Esophagus muscularis mucosa (tissue), 4 donors: ENCODE measurements at places on chromosomes 4 and X. TPM values are rescaled to one million over a fixed set of nuclear protein-coding genes. Genes with fewer than 3 reads are reported as not detected.

- H3K4me3 ChIP-seq, result no peak overlapping the region
- no peaks in the 10 kb centered on the region for H3K27me3 ChIP-seq
- peak overlapping the region; percentile 93 for H3K27ac ChIP-seq
Measured at GRCh38 chr4:8439168-8439567, 1.4 kb downstream of the ACOX3 start.

GRCh38 chrX:21276736-21277433 lies 97.3 kb upstream of the CNKSR2 start:
- no peak overlapping the region for H3K4me3 ChIP-seq
- no peak for DNase-seq
- H3K36me3 ChIP-seq, result no peaks in the 10 kb centered on the region
- no peaks in the 10 kb centered on the region for H3K4me1 ChIP-seq
- no peaks in the 10 kb centered on the region for H3K27me3 ChIP-seq
- H3K27ac ChIP-seq, result no peak overlapping the region

DNA sequence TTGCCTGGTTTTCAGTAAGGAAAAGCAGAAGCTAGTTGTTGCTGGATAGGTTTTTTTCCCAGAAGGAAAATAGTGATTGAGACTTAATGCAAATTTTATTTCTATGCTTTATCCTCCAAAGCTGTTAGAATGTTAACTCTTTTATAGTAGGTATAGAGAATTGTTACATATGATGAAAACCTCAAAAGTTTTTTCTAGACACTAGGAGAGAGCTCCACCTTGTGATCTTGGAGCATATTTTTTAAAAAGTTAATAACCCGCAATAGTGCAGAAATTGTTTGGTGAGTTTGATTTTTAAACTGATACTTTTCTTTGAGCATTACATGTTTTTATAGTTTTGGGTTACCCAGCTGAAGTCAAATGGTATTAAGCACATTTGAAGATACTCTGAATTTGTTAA lies 56.5 kb downstream of the STAG2 start:
- no peaks in the 10 kb centered on the region for H3K36me3 ChIP-seq
- peaks cover 46% of the 10 kb centered on the region for H3K4me1 ChIP-seq
- H3K27me3 ChIP-seq, result no peaks in the 10 kb centered on the region

DNA sequence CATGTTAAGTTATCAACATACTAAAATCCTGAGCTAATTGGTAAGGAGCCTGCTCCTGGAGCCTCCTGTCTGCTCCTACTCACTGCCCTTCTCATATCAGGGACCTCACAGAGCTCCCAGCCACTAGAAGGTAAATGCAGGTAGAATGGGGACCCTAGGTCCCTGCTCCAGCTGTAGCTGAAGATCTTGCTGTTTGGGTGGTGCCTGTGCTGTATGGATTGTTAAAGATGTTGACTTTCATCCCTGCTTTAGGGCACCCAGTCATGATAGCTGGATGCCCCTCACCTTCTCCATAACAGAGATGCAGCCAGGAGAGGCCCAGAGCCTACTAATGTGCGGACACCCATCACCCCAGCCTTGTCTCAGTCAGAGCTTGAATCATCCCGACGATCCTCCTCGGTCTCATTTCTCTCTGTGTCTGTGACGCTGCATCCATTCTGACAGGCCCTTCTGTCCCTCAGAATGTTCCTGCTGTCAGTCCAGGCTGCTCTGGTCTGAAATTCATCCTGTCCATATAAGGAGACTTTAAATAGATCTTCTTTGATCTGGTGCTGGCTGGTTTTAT lies 341.7 kb upstream of the GATB start:
- no peaks in the 10 kb centered on the region for H3K36me3 ChIP-seq
- H3K27me3 ChIP-seq, result no peaks in the 10 kb centered on the region

DNA sequence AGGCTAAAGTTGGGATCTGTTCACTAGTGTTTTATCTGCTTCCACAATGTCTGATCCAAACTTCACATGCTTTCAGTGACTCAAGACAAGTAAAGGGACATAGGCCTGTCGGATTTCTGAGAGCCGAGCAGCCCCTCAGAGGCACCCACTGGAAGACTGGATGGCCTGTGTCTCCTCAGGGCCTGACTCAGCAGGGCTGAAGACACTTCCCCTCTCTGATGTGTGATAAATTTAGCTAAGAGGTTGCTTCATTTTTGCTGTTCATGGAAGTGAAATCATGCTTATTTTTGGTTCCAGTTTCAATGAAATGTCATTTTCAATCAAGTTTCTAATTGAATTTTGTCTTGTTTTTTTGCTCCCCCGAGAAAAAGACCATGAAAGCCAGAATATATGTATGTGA lies 93.7 kb downstream of the MXRA5 start:
- H3K27me3 ChIP-seq, result no peaks in the 10 kb centered on the region
- no peaks in the 10 kb centered on the region for H3K4me1 ChIP-seq
- H3K4me3 ChIP-seq, result no peak overlapping the region
- H3K36me3 ChIP-seq, result no peaks in the 10 kb centered on the region
- no peak overlapping the region for H3K27ac ChIP-seq
- no peak for DNase-seq

DNA sequence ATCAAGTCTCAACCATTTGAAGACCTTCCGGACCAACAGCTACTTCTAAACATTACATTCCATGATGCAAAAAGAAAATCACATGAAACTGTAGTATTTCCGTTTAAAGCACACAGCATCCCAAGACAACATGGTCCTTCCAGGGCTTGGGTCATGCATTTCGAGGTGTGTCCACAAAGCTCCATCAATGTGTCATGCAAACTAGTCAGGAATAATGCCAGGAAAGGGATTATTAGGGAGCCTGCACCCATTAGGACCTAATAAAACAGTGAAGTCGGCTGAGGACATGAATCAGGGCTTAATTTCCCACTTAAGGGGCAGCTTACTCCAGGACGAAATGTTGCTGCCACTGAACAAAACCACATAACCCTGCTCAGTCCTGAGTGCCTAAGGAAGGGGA lies 177.9 kb downstream of the TSPAN5 start:
- H3K4me3 ChIP-seq, result no peak overlapping the region
- no peaks in the 10 kb centered on the region for H3K27me3 ChIP-seq
- H3K36me3 ChIP-seq, result no peaks in the 10 kb centered on the region
- no peak overlapping the region for H3K27ac ChIP-seq
- no peaks in the 10 kb centered on the region for H3K4me1 ChIP-seq

GRCh38 chr4:105509714-105510113 lies 35.9 kb upstream of the PPA2 start:
- H3K4me3 ChIP-seq, result no peak overlapping the region
- no peaks in the 10 kb centered on the region for H3K36me3 ChIP-seq
- no peak for DNase-seq
- H3K27me3 ChIP-seq, result no peaks in the 10 kb centered on the region
- H3K4me1 ChIP-seq, result no peaks in the 10 kb centered on the region

- no peaks in the 10 kb centered on the region for H3K36me3 ChIP-seq
- no peak overlapping the region for H3K27ac ChIP-seq
- DNase-seq, result no peak
- no peaks in the 10 kb centered on the region for H3K27me3 ChIP-seq
- no peak overlapping the region for H3K4me3 ChIP-seq
- H3K4me1 ChIP-seq, result peaks cover 4% of the 10 kb centered on the region
Measured at GRCh38 chr4:74255096-74255495, 53.2 kb upstream of the EPGN start.

GRCh38 chr4:136768925-136769275 lies 763.4 kb downstream of the PCDH18 start:
- no peaks in the 10 kb centered on the region for H3K36me3 ChIP-seq
- no peak overlapping the region for H3K4me3 ChIP-seq
- H3K27me3 ChIP-seq, result no peaks in the 10 kb centered on the region
- H3K4me1 ChIP-seq, result no peaks in the 10 kb centered on the region

GRCh38 chr4:113563691-113564378 lies 197.7 kb downstream of the CAMK2D start:
- H3K36me3 ChIP-seq, result no peaks in the 10 kb centered on the region
- H3K27me3 ChIP-seq, result no peaks in the 10 kb centered on the region
- no peak overlapping the region for H3K27ac ChIP-seq
- DNase-seq, result no peak

DNA sequence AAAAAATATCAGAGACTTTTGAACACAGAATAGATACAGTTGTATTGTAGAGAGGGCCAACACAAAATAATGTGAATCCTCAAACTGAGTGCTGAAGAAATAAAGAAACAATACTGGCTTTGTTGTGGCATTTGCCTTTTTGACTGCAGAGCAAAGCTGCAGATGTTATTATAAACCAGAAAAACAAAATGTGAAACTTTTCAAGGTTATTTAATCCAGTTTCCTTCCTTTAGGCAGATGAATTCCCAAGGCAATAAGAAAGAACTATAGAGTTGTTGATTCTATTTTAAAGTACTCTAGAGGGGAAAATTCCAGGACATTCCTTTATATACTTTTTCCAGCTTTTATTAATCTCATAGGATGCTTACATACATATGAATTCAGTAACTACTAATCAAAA lies 186.8 kb downstream of the NDST4 start:
- no peak for DNase-seq
- H3K36me3 ChIP-seq, result no peaks in the 10 kb centered on the region
- no peak overlapping the region for H3K27ac ChIP-seq
- H3K4me1 ChIP-seq, result no peaks in the 10 kb centered on the region
- no peak overlapping the region for H3K4me3 ChIP-seq

- no peak for DNase-seq
- no peak overlapping the region for H3K27ac ChIP-seq
- H3K36me3 ChIP-seq, result no peaks in the 10 kb centered on the region
- H3K27me3 ChIP-seq, result no peaks in the 10 kb centered on the region
- no peaks in the 10 kb centered on the region for H3K4me1 ChIP-seq
Measured at GRCh38 chrX:22040184-22040583, 8.1 kb downstream of the PHEX start.

DNA sequence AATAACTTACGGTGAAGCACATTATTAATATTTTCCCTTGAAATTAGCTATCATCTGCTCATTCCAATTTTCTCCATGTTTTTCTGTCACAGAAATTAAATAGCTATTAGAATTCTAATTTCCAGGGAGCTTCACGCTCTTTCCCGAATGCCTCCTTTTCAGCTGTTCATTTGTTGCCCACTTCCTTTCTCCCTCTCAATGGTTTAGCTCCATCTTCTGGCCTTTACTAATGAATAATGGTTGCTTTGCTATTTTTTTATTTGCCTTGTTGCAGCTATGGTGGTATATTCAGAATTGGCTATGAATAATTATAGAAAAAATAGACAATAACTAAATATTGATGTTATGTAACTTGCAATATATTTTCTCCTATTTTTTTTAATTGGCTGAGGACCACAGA lies 70.5 kb downstream of the GRIA2 start:
- no peak overlapping the region for H3K27ac ChIP-seq
- no peaks in the 10 kb centered on the region for H3K4me1 ChIP-seq

GRCh38 chrX:54495814-54496516 lies at the start of gene FGD1:
Gene FGD1 (minus strand): TSS chrX:54496234. CDS start chrX:54495432, 802 bp downstream.
- peak within 1 kb of the TSS; percentile 74 for H3K4me3 ChIP-seq
- H3K27me3 ChIP-seq, result no peaks in the 10 kb centered on the region
- H3K36me3 ChIP-seq, result no peaks in the 10 kb centered on the region
- H3K4me1 ChIP-seq, result peaks cover 35% of the 10 kb centered on the region

- no peaks in the 10 kb centered on the region for H3K36me3 ChIP-seq
- no peaks in the 10 kb centered on the region for H3K27me3 ChIP-seq
- H3K4me1 ChIP-seq, result no peaks in the 10 kb centered on the region
- peak overlapping the region; percentile 88 for H3K27ac ChIP-seq
Measured at GRCh38 chrX:103586659-103587058, 1.3 kb downstream of the TCEAL4 start.

- H3K4me1 ChIP-seq, result peaks cover 13% of the 10 kb centered on the region
- no peak for DNase-seq
- H3K4me3 ChIP-seq, result no peak overlapping the region
Measured at GRCh38 chr4:123562994-123563750, 166.6 kb downstream of the SPRY1 start.

DNA sequence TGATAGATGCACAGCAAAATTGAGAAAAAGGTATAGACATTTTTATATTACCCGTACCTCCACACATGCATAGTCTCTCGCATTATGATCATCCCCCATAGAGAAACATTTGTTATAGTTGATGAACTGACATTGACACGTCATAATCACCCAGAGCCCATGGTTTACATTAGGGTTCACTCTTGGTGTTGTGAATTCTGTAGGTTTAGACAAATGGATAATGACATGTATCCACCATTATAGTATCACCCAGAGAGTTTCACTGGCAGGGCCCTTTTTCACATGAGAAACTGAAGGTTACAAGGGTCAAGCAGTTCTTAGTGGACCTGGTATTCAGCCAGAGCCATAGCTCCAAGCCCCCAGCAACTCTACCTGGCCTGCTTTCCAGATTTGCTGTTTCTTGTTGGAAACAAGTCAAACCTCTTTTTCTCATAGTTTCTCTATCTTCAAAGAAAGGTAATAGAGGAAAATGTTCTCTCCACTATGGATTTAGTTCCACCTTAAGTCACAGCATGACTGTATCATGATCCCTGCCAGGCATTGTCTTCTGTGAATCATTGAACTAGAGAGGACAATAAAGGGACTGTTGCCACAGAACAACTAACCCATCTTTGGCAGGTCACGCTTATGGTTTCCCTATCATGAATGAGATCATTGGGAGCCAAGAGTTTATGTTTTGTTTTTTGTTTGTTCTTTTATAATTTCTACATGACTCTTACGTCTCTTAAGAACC lies 64.0 kb downstream of the HHIP start:
- peaks cover 8% of the 10 kb centered on the region for H3K4me1 ChIP-seq
- H3K4me3 ChIP-seq, result no peak overlapping the region
- no peaks in the 10 kb centered on the region for H3K27me3 ChIP-seq
- DNase-seq, result no peak
- no peak overlapping the region for H3K27ac ChIP-seq

DNA sequence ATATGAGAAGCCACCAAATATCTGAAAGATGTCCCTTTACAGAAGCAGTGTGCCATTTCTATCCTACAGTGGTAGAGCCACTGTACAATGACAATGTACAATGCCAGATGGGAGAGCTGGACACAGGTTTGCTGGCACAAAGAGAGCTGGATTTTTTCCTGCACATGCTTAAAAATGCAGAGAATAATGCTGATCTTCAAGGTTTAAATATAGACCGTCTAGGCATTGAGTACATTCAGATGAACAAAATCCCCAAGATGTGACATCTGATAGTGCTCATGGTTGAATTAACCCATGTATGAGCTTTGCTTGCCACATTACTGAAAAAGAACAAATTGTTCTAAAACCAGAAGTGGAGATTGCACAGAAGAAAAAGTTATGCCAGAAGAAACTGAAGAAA lies 11.7 kb downstream of the ADGRL3 start:
- no peak overlapping the region for H3K4me3 ChIP-seq
- no peak overlapping the region for H3K27ac ChIP-seq
- no peaks in the 10 kb centered on the region for H3K36me3 ChIP-seq
- H3K4me1 ChIP-seq, result no peaks in the 10 kb centered on the region

- no peaks in the 10 kb centered on the region for H3K36me3 ChIP-seq
- H3K27me3 ChIP-seq, result no peaks in the 10 kb centered on the region
- peaks cover 14% of the 10 kb centered on the region for H3K4me1 ChIP-seq
- H3K27ac ChIP-seq, result peak overlapping the region; percentile 33
Measured at GRCh38 chrX:118802857-118803256, 20.8 kb upstream of the ZCCHC12 start.

GRCh38 chr4:89334311-89334710 lies 26.7 kb upstream of the GPRIN3 start:
- H3K4me3 ChIP-seq, result no peak overlapping the region
- H3K27ac ChIP-seq, result no peak overlapping the region
- DNase-seq, result no peak
- no peaks in the 10 kb centered on the region for H3K27me3 ChIP-seq
- peaks cover 6% of the 10 kb centered on the region for H3K4me1 ChIP-seq
- H3K36me3 ChIP-seq, result no peaks in the 10 kb centered on the region

The WWC2 gene
- total RNA-seq, result 38.2 TPM

The GABRG1 gene
- total RNA-seq, result under 0.01 TPM

The ADH4 gene
- total RNA-seq, result 0.57 TPM

The SERTM2 gene
- total RNA-seq, result not detected

The NMU gene
- not detected for total RNA-seq

The RHOXF2B gene
- total RNA-seq, result not detected

The ZBED1 gene
- total RNA-seq, result 38.0 TPM

The PHOX2B gene
- 3.0 TPM for total RNA-seq

The RPL34 gene
- total RNA-seq, result 1,097 TPM

The PRR27 gene
- not detected for total RNA-seq

The NRK gene
- 7.6 TPM for total RNA-seq

The RNF113A gene
- 9.1 TPM for total RNA-seq
